Activated CD4-positive, alpha-beta T cell treated with anti-CD3 and anti-CD28 coated beads, Interleukin-2, amount 50 U/mL, for 24 hours (primary cell): ENCODE measurements at places on chromosomes 2 and 18.

DNA sequence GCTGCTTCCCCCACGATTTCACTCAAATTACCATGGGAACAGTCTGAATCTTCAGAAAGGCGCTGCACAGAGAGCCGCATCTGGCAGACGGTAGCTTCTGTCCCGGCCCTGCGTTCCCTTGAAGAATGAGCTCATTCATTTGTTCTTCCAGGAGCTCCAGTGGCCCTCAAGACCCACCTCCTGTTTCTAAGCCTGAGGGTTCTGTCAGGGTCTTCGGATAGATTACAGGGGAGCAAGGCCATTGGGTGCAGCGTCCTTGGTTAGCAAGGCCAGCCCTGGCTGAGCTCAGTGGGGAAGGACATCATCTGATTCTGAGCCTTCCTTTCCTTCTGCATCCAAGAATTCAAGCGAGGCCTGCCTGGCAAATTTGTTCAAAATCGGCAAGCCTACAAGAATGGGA, 111.9 kb downstream of the PDCL3 start:
- no peak for DNase-seq

DNA sequence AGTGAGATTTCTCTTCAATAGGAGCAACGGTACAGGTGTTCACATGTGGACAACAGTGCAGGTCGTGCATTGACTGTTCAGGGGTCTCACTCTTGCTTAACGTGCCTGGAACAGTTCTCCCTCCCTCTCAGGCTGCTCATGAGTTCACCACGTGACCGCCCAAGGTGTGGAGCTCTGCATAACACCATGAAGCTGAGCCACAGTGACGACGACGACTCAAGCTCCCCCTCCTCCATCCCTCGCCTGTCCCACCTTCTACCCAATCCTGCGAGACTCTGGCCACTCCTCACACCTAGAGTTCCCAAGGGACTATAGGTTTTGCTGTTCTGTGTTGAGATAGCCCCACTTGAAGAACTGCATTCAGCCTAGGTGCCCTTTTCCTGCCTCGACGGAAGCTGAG, 42.8 kb downstream of the STK25 start:
- no peak for DNase-seq

DNA sequence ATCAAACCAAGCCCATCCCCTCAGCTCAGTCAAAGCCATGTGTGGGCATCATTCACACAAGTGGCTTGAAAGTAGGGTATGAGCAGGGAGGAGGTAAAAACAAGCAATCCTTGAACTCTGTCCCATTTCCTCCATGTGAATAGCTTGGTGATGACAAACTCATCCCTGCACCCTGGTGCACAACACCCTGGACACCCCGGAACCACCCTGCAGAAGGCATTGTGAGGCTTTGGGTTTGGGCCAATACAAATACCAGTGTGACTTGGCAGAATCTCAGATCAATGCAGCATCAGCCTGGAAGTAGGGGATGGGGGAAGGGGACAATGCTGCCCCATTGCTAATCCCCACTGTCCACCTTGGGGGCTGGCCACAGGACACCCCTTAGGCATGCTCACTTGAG, 28.6 kb downstream of the TGFA start:
- no peak for DNase-seq

- no peak for DNase-seq
Measured at GRCh38 chr2:290090-290722, 2.3 kb upstream of the ALKAL2 start.

- DNase-seq: no peak
Measured at GRCh38 chr2:179106342-179106675, 56.4 kb upstream of the CCDC141 start.

GRCh38 chr2:169090133-169090820, 20.9 kb downstream of the DHRS9 start:
- DNase-seq: no peak

- no peak for DNase-seq
Measured at GRCh38 chr2:190996338-190996946, 17.5 kb downstream of the STAT1 start.

- no peak for DNase-seq
Measured at GRCh38 chr2:160331258-160332025, 131.4 kb upstream of the ITGB6 start.

DNA sequence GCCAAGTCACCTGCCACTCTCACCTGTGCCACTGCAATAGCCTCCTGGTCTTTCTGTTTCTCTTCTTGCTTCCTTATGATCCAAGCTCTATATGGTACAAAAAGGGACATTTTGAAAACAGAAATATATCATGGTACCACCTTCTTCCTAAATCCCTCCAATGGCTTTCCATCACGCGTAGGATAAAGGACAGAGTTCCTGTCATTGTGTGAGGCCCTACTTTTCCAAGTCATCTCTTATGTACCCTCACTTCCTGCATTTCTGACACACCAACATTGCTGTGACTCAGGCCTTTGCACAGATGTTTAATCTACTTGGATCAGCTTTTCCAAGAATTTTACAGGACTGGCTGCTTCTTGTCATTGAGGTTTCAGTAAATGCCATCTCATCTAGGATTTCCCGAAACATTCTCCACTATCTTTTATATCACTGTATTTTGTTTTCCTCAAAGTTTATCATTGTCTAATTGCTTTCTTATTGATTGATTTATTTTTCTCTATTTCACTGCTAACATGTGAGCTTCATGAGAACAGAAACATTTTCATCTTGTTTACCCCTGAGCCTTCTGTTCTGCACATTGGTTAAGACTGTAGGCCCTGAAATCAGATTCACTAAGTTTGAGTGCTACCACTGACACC, 426.1 kb upstream of the FANCL start:
- no peak for DNase-seq

DNA sequence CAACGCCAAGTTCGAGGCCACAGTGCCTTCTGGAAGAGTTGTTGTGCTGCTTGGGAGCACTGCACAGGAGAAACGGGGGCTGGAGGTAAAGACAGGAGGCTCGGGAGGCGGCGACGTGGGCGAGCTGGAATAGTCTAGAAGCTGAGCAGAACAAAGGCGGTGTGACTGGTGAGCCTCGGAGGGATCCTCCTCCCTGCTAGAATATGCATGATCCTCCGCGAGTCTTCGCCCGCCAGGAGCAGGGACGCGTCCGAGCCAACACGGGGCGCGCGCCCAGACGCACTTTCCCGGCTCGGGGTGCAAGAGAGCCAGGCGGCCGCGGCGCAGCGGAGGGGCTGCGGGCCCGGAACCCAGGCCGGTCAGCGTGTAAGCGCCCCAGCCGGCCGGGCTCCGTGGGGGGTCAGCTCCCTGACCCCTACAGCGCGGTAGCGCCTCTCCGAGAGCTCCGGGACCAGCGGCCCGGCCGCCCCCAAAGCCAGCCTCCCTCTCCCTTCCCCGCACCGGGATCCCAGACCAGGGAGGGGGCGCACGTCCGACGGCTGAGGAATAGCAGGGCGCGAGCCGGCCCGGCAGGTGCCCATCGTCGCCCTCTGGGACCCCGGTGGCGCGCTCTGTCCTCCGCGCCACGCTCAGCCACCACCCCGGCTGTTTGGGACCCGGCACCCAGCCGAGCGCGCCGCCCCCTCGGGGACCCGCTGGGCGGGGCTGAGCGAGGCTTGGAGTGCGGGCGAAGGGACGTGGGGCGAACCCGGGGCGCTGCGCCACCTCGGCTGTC, 62.5 kb downstream of the GNAL start:
- no peak for DNase-seq

DNA sequence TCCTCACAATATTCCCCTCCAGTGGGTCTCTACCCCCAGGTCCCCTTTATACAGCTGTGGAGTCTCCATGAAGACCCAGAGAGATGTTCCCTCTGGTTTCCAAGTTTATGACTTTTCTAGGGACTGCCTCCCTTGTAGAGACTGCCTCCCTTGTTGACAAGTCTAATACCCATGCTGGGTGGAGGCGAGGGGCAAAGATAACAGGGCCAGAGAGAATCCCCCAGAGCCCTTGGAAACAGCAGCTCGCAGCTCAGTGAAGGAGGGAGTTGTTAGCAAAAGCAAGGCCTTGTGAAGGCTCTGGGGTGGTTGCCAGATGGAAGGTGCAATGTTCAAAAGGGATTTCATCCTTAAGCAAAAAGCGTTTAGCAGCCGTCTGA, 75.0 kb upstream of the GATA6 start:
- no peak for DNase-seq

DNA sequence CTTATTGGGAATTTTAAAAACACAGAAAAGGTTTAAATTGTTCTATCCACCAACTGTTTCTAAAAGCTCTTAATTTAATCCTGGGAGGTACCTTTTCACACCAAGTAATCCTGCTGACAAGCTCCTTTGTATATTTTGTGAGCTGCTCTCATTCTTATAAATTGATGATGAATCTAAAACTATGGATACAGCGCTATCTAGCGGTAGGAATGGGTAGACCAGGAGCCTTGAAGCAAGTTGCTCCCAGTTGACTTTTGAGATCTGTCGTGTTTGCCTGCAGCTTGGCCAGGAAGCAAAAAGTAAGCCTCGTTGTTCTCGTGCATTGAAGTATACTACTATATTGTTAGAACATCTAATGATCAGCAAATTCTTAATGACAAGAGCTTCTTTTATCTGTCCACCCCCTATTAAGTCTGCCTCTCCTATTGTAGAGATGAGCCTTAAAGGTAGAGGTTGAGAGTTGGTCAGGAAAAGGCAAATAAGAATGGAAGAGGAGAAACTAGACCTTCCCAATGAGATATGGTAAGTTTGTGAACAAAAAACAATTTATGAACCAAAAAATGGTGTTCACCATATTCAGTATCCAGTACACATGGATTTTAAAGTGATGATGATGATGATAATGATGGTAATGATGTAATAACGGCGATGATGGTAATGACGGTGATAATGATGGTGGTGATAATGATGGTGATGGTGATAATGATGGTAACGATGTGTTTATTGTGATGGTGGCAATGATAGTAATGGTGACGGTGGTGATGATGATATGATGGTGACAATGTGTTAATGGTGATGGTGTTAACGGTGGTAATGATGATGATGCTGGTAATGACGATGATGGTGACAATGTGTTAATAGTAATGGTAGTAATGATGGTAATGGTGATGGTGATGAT, 212.1 kb upstream of the NCKAP5 start:
- DNase-seq: no peak

DNA sequence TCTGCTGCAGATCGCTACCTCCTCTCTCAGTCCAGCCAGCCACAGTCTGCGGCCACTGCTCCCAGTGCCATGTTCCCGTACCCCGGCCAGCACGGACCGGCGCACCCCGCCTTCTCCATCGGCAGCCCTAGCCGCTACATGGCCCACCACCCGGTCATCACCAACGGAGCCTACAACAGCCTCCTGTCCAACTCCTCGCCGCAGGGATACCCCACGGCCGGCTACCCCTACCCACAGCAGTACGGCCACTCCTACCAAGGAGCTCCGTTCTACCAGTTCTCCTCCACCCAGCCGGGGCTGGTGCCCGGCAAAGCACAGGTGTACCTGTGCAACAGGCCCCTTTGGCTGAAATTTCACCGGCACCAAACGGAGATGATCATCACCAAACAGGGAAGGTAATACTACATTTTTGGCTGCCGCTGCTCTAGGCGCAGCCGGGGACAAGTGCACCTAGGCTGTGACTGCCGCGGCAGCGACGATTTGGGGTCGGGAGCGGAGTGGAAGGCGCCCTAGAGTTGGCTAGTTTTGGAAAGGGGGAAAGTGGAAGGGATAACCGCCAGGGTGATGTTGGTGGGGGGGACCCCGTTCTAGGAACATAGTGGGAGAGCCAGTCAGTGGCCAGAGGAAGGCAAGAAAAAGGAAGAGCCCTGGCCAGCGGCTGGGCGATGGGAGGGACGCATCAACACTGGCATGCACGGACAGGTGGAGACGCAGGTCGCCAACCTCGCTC, 776 bp downstream of the TBR1 start:
- no peak for DNase-seq

DNA sequence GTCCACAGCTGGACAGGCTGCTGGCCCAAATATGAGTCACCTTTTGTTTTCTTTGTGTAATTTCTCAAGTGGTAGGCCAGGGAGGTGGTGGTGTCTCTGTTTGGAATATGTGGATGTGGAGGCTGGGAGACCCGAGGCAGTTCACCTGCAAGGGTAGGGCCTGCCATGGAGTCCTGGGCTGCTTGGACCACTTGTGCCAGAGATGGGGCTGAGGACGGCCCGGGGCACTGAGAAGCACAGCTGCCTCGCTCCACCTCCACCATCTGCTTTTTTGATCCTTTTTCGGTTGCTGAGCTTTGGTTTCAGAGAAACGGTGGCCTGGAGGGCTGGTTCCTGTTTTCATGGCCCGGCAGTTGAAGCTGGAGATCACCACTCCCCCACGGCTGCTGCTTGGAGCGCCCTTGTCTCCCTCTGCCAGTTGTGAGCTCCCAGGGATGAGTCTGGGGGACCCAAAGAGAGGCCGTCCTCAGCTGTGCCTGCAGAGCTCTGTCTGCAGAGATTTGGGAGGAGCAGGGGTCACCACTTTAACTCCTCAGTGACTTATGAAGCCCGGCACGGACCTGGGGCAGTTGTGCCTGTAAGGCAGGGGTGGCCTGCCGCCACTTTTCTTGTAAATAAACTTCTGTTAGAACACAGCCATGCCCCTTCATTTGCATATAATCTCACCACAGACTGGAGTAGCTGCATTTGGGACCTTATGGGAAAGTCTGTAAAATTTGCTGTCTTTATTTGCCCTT, 67.6 kb upstream of the MCFD2 start:
- no peak for DNase-seq

DNA sequence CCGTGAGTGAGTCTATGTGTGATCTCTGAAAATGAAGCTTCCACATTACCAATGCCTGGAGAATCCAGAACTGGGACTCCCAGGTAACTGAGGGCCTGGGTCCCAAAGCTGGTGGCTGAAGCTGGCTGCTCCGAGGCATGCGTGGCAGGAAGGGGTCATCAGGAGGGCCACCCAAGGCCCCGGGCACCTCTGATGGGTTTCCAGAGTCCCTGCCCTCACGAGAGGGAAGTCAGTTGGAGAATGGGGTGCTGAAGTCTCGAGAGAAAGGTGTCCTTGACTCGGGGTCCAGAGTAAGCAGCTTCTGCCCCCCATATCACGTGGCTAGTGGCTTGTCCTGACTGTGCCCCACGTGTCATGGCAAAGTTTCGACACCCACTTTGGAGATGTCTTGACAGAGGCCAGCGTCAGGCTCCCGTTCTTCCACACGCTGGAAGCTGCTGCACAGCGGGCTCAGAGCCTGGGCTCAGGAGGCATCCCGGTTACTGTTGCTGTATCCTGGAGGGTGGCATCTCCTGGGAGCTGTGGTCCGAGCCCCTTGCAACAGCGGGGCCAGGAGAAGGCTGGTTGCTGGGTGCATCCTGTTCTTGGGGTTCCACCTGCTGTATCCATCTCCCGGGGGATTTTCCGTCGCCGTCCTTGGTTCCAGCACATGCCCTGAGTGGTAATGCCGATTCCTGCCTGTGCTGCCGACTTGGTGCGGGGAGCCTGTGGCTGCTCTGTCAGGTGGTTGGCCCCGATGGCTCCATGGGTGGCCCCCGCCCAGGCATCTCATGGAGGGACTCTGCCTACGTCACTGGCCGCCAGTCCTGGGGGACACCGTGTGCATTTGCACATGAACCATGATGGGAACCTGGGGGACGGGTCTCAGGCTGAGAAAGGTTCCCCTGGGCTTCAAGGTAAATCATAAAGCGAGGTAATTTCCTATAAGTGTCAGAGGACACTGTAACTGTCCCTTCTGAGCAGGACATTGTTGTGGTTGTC, 183.3 kb upstream of the HDAC4 start:
- no peak for DNase-seq
